Cortex of kidney (tissue), 1 donor: ENCODE measurements at places on chromosomes 5 and 9.

GRCh38 chr9:2526071-2526828 lies 95.3 kb upstream of the VLDLR start:
- DNase-seq: no peak

- DNase-seq: no peak
Observed at GRCh38 chr5:56168066-56168478, 65.1 kb downstream of the ANKRD55 start.

GRCh38 chr5:72149742-72150141 lies 42.5 kb downstream of the MAP1B start:
- no peak for DNase-seq

DNA sequence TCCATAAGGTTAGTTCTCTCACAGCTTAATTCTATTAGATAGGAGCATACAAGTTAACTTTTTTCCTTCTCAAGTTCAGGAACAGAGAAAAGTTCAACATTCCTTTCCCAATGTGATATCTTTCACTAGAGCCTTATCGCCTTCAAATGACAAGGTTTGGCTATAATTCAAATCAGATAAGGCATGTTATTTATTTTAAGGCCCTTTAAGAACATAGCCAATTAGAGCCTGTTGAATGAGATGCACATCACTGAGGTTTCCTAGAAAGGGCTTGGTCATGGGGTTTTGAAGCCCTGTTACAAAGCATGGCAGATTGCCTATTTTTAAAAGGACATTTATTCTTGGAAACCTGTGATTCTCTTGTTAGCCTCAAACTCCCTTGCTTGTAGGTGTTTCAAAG lies 123.4 kb downstream of the BASP1 start:
- DNase-seq: no peak

DNA sequence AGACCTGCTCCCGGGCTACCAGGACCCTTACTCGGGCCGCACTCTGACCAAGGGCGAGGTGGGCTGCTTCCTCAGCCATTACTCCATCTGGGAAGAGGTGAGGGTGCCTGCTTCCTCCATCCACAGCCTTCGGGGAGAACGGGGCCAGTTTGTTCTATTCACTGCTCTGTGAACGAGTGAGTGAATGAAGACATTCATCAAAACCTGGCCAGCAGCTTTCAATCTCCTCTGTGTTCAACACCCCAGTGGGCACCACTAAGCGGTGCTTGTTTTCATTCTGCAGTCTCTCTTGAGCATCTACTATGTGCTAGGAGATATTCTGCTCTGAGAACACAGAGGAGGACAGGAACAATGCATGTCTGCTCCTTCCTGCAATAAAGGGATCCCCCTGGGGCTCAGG lies 10.6 kb downstream of the CERCAM start:
- DNase-seq: no peak

DNA sequence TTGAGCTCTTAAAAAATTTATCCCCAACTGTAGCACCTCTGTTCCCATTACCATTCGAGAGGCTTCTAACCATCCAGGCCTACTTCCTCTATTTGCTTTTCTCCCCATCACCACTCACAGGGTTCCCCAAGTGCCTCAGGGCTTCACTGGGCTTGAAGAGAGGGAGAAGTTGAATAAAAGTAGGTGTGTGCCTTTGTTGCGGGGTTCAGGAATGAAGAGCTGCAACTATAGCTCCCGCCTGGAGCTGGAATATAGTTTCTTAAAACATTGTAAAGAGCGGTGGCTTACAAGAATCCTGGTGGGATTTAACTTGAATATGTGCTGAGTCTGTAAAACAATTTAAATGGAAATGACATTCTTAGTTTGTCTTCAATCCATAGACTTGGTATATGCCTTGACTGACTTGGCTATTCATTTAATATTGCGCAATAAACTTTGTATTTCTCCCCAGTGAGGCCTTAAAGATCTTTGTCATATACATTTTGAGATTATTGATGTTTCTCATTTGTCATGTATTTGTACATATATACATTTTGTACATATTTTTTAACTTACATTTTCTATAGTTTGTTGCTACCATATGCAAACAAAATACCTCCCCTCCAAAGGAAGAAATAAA lies 7.2 kb downstream of the ENTREP1 start:
- DNase-seq: no peak

- no peak for DNase-seq
Observed at GRCh38 chr9:100591639-100592412, 13.9 kb downstream of the CAVIN4 start.

DNA sequence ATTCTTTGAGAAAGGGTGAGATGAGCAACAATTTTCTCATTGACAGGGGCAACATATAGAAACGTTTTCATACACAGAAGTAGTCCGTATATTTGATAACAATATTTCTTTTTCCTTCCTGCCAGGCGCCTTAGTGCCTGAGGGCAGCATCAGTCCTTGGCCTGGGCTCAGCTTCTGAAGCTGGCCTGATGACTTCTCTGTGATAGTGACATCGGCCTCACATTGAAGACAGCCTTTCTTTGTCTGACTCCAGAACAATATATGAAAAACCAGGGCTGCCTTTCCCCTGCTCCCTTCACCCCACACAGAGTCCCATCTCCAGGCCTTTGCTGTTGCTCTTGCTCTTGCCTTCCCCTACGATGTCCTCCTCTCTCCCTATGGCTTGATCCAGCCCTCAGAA lies 24.1 kb upstream of the TCOF1 start:
- no peak for DNase-seq

DNA sequence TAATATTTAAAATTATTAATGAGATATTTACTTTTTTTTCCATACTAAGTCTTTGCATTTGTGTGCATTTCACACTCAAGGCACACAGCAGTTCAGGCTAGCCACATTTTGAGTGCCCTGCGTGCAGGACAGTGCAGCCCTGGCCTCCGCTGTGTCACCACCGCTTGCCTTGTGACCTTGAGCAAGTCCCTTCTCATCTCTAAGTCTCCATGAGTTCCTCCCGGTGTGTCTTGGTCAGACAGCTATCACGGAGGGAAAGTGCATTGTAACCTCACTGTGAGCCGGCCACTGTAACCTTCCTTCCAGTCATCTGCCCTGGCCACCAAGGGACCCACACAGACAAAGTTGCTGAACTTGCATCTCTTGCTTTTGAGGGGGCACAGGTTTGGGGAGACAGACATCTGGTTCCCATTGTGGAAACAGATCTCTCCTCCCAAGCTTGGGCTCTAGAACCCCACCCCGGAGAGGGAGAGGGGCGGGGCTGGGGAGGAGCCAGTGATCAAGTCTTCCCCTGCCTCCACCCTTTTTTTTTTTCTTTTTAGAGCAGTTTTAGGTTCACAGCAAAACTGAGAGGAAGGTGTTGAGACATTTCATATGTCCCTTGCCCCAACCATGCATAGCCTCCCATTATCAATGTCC lies 96.8 kb downstream of the C9orf50 start:
- DNase-seq: no peak

DNA sequence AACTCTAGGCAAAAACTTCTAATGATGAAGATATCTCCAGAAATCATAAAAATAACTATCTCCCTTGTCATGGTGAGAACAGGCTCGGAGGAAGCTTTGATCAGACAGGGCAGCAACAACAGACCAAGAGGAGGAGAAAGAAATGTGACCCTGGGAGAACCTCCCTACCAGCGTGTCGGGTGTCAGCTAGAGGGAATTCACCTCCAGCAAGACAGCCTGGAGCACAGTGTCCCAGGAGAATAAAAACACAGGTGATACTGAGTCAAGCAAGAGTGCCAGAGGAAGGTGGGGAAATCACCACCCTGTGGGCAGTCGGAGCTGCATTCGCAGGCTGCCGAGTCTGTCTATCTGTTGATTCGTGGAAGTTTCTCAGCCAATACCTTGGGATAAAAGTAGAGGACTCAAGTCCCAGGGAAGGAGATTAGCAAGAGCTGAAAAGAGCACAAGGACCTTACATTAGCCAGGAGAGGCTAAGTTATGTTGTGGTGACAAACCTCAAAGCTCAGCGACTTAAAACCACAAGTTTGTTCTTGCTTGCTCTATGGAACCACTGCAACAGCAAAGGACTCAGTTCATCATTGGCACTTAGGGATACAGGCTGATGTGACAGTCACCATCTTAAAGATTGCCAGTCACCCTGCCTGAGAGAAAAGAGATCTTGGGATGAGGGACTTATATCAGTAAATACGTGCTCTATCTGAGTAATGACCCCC lies 598.3 kb downstream of the CCDC171 start:
- DNase-seq: no peak

GRCh38 chr5:118984602-118985001 lies 3.7 kb downstream of the DTWD2 start:
- no peak for DNase-seq

DNA sequence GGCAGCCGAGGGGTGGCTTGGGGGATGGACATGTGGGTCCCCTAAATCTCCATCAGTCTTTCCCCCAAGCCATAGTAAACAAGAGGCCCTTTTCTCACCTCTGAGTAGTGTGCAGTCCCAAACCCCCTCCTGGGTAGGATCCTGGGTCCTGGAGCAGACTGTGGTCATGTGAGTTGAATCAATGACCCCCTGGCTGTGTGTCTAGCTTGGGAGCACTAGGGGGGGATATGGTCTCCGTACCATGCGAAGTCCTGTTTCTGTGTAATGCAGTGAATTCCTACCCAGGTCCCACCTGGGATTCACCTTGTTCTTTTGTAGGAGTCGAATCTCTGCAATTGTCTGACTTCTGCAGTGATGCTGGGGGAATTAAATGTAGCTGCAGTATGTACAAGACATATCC lies 66.2 kb downstream of the FGF18 start:
- no peak for DNase-seq

- DNase-seq: no peak
Observed at GRCh38 chr5:69364414-69364813, 4.9 kb downstream of the AK6 start.

- no peak for DNase-seq
Observed at GRCh38 chr5:166032601-166033000, 2258.8 kb upstream of the WWC1 start.
